ENCODE measurements at places on chromosomes 4 and X.

DNA sequence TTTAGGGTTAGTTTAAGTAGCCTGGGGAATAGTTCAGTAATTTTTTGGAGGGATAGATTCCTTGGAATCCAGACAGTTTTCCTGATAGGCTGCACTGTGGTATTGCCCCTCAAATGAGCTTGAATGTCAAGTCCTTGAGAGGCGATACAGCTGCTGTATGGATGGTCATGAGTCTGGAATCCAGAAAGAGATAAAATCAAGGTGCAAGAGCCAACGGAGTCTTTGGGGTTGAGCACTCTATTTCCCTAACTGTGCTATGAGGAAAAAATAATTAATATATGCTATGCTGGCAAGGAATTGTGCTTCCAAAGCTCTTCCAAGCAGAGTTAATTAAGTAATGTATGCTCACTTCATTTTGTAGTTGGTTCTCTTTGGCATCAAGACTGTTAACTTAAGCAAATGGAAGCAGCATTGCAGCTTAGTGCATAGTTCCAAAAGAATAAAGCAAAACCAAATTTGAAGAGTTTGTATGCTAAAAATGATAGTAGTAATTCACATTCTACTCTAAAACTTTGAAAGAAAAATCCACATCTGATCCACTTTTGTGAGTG is 48.8 kb downstream of the LIMCH1 start:
- no peak for DNase-seq

DNA sequence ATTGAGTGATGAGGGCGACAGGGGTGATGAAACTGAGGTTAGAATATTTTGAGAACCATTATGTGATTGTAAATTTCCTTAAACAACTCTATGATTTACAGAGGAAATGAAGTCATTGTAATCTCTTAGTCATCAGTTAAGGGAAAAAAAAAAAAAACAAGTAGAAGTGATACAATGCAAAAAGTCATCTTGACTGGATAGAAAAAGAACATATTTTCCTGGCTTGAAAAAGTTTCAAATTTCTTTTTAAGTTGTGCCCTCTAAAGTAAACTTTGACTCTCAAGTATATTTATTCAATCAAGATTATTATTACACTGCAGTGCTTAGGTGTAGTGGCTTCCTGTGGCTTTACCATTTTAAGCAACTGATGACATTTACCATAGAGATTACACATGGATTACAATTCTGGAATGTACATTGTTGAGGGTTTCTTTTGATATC is 40.6 kb downstream of the GABRB1 start:
- no peak for DNase-seq

DNA sequence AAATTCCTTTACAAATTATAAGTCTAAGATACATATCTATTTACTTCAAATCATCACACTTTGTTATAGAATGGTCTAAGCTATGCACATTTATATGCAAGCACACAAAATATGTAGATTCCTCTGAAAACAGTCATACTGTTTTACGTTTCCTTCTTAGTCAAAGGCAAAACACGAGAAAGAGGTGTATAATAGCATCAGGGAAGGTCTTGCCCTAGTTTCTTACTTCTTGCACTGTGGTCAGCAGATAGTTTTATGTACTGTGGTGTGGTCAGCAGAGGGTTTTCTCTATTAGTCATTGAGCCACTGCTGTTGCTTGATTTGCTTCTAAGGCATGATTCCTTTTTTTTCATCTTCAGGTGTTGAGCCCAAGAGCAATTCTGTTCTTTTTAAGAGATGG is 117.7 kb downstream of the ADAM29 start:
- DNase-seq: no peak

DNA sequence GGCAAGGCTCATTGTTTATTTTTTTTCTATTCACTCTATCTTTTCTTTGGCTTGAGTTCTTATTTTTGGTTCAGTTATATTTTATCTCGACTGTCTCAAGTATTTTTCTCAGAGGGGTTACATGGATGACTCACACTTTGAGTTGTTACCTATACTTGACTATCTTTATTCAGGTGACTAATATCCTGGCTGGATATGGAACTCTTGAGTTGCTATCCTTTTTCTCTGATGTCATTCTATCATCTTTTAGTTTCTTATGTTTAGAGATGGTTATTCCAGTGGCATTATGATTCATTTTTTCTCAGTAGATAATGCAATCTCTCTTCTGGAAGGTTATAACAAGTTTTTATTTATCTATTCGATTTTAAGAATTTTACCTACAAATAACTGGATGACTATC is 117.9 kb downstream of the COX18 start:
- DNase-seq: no peak
